ENCODE measurements at places on chromosomes 4 and X.
A peak's percentile ranks its signal among the peaks of the same experiment; 100 is the strongest.

- DNase-seq, result no peak
Observed at GRCh38 chr4:145860897-145861296, 77.7 kb downstream of the ZNF827 start.

DNA sequence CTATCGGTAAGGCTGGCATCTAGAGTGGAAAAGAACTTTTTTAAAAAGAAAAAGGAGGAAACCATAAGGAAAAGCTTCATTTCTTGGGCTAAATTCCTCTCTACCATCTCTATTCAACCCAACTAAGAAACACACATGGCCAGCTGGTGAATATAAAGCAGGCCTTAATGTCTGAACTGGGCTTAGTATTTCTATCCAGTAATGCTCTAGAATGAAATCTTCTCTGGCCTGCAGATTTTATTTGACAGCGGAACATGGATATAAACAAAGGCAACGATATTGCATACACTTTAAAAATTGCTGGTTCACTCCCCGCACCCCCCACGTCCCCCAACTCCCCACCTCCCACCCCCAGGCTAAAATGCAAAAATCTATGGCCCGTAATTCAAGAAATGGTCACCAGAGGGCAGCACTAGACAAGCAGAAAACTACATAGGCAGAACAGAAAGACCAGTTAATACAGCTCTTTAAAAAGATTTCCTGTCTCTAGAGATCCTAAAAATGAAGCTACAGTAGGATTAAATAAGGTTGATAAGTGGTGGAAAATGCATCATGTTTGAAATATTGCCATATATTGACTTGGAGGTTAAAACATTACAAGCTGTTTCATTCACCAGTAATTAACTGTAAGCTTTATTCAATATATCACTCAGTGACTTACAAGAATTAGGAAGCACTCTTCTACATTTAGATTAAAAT is 155.2 kb upstream of the GALNT7 start:
- no peak for DNase-seq

DNA sequence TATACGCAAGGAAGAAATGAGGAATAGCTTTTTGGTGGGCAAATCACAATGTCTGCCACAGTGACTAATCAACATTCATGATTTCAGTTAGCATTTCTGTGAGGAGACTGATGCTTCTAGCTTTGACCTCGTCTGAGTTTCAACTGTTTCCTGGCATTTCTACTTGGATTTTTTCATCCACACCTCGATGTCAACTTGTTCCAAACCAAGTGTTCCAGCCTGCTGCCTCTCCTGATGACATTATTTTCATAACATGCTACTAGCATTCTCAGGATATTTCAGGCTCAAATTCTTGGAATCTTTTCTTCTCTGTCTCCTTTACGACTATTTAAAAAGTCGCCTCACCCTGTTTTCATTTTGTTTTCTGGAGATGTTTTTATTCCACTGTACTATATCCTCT is 90.3 kb upstream of the TEX13D start:
- no peak for DNase-seq

GRCh38 chr4:8914461-8915171 is 43.0 kb upstream of the HMX1 start:
- no peak for DNase-seq

DNA sequence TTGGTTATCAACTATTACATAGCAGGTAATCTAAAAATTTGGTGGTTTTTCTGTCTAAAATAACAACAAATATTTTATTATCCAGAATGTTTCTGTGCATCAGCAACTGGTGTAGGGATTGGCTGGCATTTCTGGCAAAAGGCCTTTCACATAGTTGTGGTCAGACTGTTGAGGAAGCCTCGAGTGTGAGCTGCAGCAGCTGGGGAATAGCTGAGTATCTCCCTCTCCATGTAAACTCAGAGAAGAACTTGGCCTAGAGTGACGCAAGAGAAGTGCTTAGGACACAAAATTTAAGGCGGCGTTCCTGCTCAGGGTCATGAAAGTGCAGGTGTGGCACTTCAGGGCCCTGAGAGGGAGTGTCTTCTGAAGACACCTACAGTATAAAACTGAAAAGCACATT is 558.9 kb downstream of the SPOCK3 start:
- DNase-seq, result peak; percentile 29

- DNase-seq, result no peak
Observed at GRCh38 chr4:108619372-108620100, 840 bp upstream of the RPL34 start.

DNA sequence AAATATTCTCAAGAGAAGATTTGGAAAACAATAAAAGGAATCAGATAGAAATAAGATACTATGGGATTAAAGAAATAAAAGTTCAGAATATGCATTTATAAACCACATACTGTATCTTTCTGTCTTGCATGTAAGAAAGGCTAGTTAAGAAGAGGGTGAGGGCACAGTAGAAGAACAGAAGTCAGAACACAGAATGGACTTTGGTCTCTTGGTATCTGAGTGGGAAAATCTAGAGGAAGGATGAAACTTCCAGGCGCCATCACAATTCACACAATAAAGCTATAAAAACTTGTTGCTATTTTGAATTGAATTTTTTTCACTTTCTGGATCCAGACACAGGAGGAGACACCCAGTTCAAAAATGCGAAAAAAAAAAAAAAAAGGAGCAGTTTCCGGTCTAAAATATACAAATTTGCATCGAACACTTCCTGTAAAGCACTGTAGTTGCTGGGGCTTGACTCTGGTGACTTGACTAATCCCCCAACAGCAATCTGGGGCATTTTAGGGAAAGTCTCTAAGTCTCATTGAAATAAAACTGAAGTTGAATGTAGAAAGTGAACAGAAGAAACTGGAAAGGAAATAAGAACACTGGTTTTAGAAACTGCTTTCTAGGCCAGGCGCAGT is 8.1 kb upstream of the NAAA start:
- DNase-seq, result no peak
